ENCODE measurements at places on chromosomes 6 and 20.

DNA sequence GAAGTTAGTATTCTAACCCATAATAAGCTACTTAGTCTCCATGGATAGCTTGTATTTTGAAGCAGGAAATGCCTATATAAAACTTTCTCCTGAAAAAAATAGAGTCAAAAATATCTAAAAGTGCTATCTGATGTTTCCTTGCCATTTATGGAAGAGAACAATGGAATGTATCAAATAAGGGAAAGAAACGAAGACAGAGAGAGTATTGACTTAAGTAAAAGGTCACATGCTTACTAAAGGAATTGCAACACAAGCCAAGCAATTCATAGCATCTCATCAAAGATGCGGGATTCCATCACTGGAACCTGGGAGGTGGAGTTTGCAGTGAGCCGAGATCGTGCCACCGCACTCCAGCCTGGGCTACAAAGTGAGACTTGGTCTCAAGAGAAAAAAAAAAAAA lies 112.9 kb upstream of the DTNBP1 start:
- H3K27me3 ChIP-seq: peaks cover 10% of the 10 kb centered on the region
- no peak for DNase-seq
- peaks cover 10% of the 10 kb centered on the region for H3K4me1 ChIP-seq
- H3K4me3 ChIP-seq: no peak overlapping the region

GRCh38 chr6:21163838-21164180 lies 429.7 kb upstream of the SOX4 start:
- H3K4me1 ChIP-seq: peaks cover 13% of the 10 kb centered on the region
- H3K27me3 ChIP-seq: no peaks in the 10 kb centered on the region
- peaks cover 15% of the 10 kb centered on the region for H3K36me3 ChIP-seq

GRCh38 chr6:28137505-28137981 lies 4.1 kb upstream of the ZKSCAN8 start:
- DNase-seq: peak; percentile 47

- no peaks in the 10 kb centered on the region for H3K36me3 ChIP-seq
- DNase-seq: no peak
- H3K4me3 ChIP-seq: no peak overlapping the region
- peaks cover 5% of the 10 kb centered on the region for H3K27me3 ChIP-seq
- no peak overlapping the region for H3K27ac ChIP-seq
Measured at GRCh38 chr6:6905961-6906518, 201.7 kb upstream of the RREB1 start.

DNA sequence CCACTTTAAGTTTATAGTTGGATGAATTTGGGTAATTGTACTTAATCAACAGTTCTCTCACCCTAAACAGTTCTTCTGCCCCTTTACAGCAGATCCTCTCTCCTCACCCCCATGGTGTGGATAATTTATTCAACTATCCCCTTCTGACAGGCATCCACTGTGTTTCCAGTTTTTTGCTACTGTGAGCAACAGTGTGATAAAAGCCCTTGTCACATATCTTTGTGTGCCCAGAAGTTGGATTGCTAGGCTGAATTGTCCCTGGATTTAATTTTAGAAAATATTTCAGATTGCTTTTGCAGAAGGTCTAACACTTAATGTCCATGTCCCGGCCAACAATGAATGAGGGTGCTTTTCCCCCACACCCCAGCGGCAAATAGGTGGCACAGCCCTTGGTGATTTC lies 30.5 kb upstream of the SCUBE3 start:
- H3K27ac ChIP-seq: no peak overlapping the region
- H3K36me3 ChIP-seq: no peaks in the 10 kb centered on the region
- no peak overlapping the region for H3K4me3 ChIP-seq
- no peak for DNase-seq
- H3K27me3 ChIP-seq: peaks cover 43% of the 10 kb centered on the region

- no peak for DNase-seq
- H3K27ac ChIP-seq: peak overlapping the region; percentile 71
- peak overlapping the region; percentile 15 for H3K4me3 ChIP-seq
- H3K36me3 ChIP-seq: peaks cover 16% of the 10 kb centered on the region
- H3K4me1 ChIP-seq: peaks cover 27% of the 10 kb centered on the region
Measured at GRCh38 chr6:161235776-161236633, 37.9 kb downstream of the AGPAT4 start.

- peaks cover 4% of the 10 kb centered on the region for H3K4me1 ChIP-seq
- peaks cover 3% of the 10 kb centered on the region for H3K36me3 ChIP-seq
- H3K27ac ChIP-seq: no peak overlapping the region
- DNase-seq: no peak
- H3K4me3 ChIP-seq: no peak overlapping the region
Measured at GRCh38 chr20:2224368-2224639, 71.5 kb upstream of the TGM3 start.

GRCh38 chr20:53845980-53846379 lies 224.4 kb downstream of the BCAS1 start:
- H3K4me3 ChIP-seq: no peak overlapping the region
- peak overlapping the region; percentile 26 for H3K27ac ChIP-seq

DNA sequence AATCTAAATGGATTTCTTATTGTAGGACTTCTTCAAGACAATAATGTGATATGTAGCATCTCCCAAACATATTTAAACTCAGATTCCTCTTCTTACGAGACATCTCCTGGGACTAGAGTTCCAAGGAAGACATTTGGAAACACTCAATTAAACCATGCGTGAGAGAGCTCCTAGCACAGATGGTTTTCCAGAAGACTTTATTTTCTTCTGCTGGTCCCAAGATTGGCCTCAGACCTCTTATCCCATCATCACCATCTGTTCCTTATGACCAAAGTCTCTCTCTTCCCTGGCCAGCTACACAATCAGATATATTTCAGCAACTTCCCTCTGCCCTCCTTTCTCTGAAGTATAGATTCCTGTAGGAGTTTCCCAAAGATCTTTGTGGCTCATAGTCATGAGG lies 93.2 kb upstream of the JARID2 start:
- H3K4me1 ChIP-seq: peaks cover 19% of the 10 kb centered on the region
- H3K36me3 ChIP-seq: no peaks in the 10 kb centered on the region
- H3K27ac ChIP-seq: no peak overlapping the region
- no peak overlapping the region for H3K4me3 ChIP-seq
- H3K27me3 ChIP-seq: no peaks in the 10 kb centered on the region

- peaks cover 33% of the 10 kb centered on the region for H3K36me3 ChIP-seq
- H3K27ac ChIP-seq: no peak overlapping the region
- DNase-seq: no peak
- H3K4me1 ChIP-seq: no peaks in the 10 kb centered on the region
Measured at GRCh38 chr6:143784316-143784715, 58.8 kb upstream of the LTV1 start.

DNA sequence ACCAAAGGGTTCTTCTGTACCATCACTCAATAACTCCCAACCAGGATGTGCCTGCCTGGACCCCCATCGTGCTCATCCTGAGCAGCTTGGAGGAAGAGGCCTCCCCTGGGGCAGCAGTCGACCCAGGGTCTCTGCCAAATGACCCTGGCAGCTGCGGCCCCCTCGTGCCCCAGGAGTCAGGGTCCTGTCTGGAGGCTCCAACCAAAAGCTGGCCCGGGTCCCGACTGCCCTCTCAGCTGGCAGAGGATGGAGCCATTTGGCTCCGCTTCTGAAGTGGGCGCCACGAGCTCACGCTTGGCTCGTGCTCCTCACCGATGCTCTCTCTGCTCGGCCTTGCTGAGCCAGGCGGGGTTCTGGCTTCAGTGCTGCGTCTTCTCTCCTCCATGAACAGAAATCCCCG lies 56.8 kb downstream of the TFAP2C start:
- no peaks in the 10 kb centered on the region for H3K4me1 ChIP-seq
- no peak for DNase-seq
- H3K27me3 ChIP-seq: peaks cover 11% of the 10 kb centered on the region
- H3K36me3 ChIP-seq: no peaks in the 10 kb centered on the region
- H3K4me3 ChIP-seq: no peak overlapping the region

GRCh38 chr6:75624988-75625387 lies 23.3 kb downstream of the SENP6 start:
- H3K4me1 ChIP-seq: peaks cover 16% of the 10 kb centered on the region
- H3K36me3 ChIP-seq: peaks cover 6% of the 10 kb centered on the region
- no peaks in the 10 kb centered on the region for H3K27me3 ChIP-seq
- H3K4me3 ChIP-seq: no peak overlapping the region
- no peak for DNase-seq
- no peak overlapping the region for H3K27ac ChIP-seq

- no peaks in the 10 kb centered on the region for H3K27me3 ChIP-seq
- H3K4me1 ChIP-seq: no peaks in the 10 kb centered on the region
- H3K27ac ChIP-seq: no peak overlapping the region
- no peak overlapping the region for H3K4me3 ChIP-seq
- DNase-seq: no peak
Measured at GRCh38 chr6:169510871-169511270, 191.0 kb downstream of the WDR27 start.

- peak overlapping the region; percentile 26 for H3K27ac ChIP-seq
- H3K27me3 ChIP-seq: no peaks in the 10 kb centered on the region
- no peak overlapping the region for H3K4me3 ChIP-seq
- H3K4me1 ChIP-seq: peaks cover 14% of the 10 kb centered on the region
- H3K36me3 ChIP-seq: peaks cover 50% of the 10 kb centered on the region
Measured at GRCh38 chr6:158596861-158597260, 37.0 kb downstream of the TMEM181 start.

GRCh38 chr6:19753826-19754225 lies 83.3 kb upstream of the ID4 start:
- H3K4me3 ChIP-seq: no peak overlapping the region
- H3K4me1 ChIP-seq: no peaks in the 10 kb centered on the region
- H3K27me3 ChIP-seq: no peaks in the 10 kb centered on the region

- H3K36me3 ChIP-seq: no peaks in the 10 kb centered on the region
- DNase-seq: no peak
- no peaks in the 10 kb centered on the region for H3K27me3 ChIP-seq
- no peaks in the 10 kb centered on the region for H3K4me1 ChIP-seq
Measured at GRCh38 chr6:146289816-146290588, 253.6 kb upstream of the RAB32 start.
